Mammary microvascular endothelial cell (primary cell): ENCODE measurements at places on chromosomes 7 and 10. TPM values are rescaled to one million over a fixed set of nuclear protein-coding genes. Genes with fewer than 3 reads are reported as not detected.

ELMO1 gene
- 13.6 and 20.4 TPM in 2 replicates for total RNA-seq

STOX1 gene
- total RNA-seq, result 0.59 TPM in 1 of 2 replicates, not detected in the other

KCNH2 gene
- not detected in 2 replicates for total RNA-seq

ELFN1 gene
- 0.84 and 1.1 TPM in 2 replicates for total RNA-seq

RBM48 gene
- 6.5 and 6.8 TPM in 2 replicates for total RNA-seq

MRC1 gene
- total RNA-seq, result 17.5 and 17.9 TPM in 2 replicates

AOAH gene
- 0.07 TPM in 1 of 2 replicates, not detected in the other for total RNA-seq
